ENCODE measurements at places on chromosomes 2 and 18.
A peak's percentile ranks its signal among the peaks of the same experiment; 100 is the strongest.

GRCh38 chr18:32767400-32767799, 5.4 kb downstream of the KLHL14 start:
- DNase-seq = no peak

DNA sequence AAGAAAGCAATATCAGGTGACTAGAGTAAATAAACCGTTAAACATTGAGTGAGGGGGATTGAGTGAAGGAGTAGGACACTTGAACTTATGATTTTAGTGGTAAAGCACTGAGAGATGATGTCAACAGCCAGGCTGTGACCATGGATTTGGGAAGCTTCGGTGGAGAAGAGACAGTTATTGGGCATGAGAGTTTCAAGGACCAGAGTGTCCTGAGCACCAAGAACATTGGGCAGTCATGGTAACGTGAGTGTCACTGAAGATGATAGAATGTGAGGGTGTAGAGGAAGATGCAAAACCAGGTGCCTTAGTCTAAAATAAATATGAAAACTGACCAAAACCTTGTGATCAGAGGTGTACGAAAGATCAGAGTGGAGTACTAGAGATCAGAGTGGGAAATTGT, 248.1 kb downstream of the ASXL3 start:
- no peak for DNase-seq

- peak; percentile 55 for DNase-seq
Observed at GRCh38 chr18:5890331-5891183, 4.8 kb downstream of the TMEM200C start.

GRCh38 chr2:97754690-97755346, 41.4 kb downstream of the ZAP70 start:
- DNase-seq = no peak

- no peak for DNase-seq
Observed at GRCh38 chr2:42843611-42844010, 51.2 kb upstream of the HAAO start.

- DNase-seq = no peak
Observed at GRCh38 chr2:126315828-126316227, 340.1 kb upstream of the GYPC start.

DNA sequence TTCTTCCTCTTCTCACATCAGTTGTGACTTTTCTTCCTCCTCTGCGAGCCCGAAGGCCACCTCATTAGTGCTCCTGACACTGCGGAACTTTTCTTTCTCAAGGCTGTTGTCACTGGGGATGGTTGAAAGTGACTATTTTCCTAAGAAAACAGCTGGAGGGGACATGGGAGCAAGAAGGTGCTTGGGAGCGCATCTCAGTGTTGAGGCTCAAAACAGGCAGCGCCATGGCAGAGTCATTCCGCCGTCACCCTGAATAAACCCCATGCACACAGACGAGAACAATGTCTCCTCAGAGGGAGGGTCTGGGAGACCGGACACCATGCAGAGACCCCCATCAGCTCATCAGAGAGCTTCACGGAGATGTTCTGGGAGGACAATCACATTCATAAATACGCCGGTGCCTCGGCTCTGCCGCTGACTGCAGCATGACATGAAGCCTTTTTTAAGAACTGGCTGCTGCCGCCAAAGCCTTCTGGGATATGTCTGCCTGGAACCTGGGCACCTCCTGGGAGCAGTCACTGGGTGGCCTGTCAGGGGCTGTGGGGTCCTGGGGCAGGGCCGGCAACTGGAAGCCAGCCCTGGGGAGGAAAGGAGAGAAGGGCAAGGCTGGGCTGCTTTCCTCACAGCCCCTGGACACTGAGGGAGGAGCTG, 19.2 kb downstream of the ATOH8 start:
- DNase-seq = no peak

- no peak for DNase-seq
Observed at GRCh38 chr2:26479131-26479788, 1.3 kb upstream of the OTOF start.
